Keratinocyte (primary cell): ENCODE measurements at places on chromosomes 11 and 22.

GRCh38 chr11:90241414-90241813, 18.6 kb upstream of the CHORDC1 start:
- no peak for DNase-seq

- DNase-seq, result no peak
Measured at GRCh38 chr11:118214210-118214914, 10.4 kb downstream of the JAML start.

DNA sequence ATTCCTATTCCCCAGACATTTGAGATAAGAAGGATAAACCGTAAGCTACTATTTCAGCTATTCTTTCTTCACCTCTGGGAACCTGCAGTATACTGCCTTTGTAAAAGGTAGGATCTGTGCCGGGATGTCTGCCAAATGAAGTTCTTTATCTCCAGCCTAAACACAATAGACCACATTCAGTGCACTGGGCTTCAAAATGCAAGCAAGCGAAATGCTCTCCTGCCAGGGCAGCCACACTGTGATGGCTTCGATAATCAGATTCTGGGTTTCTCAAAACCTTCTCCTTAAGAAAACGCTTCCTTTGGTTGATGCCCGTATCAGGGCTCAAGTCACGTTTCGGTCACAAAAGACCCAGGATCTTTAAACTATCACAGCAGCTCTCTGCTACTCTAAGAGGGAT, 299.5 kb upstream of the B3GAT1 start:
- DNase-seq, result no peak

GRCh38 chr11:64516226-64516625, 74.8 kb upstream of the SLC22A12 start:
- no peak for DNase-seq

DNA sequence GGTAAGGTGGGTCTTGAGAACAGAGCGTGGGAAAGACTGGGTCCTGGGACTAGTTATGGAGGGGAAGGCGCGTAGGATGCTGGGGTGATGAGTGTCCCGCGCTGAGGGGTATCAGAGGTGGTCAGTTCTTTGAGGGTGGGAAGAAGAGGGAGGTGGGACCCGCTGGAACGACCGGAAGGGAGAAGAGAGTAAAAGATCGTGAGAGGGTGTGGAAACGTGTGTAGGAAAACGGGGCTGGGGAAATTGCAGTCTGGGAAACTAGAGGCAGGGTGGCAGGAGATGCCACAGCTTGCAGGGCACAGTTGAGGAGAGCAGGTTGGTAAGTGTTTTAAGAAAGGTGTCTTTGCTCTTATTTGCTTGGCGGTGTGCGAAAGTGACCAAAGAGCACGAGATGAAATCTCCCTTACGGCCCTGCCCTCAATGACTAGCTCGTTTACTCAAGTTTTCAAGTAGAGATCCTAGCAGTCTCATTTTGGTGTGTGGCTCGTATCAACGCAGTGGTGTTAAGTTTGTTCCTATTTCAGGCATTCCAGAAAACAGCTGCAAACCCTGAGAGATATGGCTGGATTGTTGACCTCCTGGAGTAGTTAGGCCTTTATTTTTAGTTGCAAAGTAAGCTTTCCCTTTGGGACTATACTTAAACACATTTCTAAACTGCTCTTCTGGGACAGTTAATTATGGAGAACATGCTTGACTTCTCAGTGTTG, 615 bp downstream of the STT3A start:
- DNase-seq, result no peak

- DNase-seq, result no peak
Measured at GRCh38 chr11:81004576-81004975, 1563.7 kb upstream of the TENM4 start.

- DNase-seq, result no peak
Measured at GRCh38 chr11:46064221-46064620, 57.0 kb downstream of the PHF21A start.

GRCh38 chr11:20000351-20001134, 159.7 kb downstream of the DBX1 start:
- no peak for DNase-seq

DNA sequence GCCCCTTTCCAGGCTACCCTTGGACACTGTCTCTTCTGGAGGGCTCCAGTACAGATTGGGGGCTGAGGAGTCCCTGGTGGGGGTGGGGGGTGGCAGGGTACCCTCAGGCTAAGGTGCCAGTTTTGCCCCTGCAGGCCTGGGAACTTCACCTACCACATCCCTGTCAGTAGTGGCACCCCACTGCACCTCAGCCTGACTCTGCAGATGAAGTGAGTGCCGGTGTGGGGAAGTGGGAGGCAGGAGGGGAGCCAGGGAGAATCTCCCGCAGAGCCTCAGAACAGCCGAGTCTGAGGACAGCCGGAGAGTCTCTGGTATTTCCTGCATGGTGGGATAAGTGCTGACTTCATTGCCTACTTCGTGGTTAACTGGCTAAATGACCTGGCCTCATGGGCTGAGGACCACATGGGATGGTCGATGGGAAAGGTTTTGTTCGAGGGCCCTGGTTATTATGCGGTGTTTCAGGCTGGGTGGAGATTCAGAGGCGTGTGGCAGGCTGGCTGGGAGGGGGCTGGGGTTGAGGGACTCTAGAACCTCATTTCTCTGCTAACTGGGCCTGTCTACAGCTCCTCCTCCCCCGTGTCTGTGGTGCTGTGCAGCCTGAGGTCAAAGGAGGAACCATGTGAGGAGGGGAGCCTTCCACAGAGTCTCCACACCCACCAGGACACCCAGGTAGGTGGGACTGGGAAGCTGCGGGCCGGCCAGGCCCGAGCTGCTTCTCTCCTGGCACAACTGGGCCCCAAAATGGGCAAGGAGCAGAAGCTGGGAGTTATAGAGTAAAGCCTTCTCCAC, 8.5 kb downstream of the TMEM258 start:
- DNase-seq, result no peak

DNA sequence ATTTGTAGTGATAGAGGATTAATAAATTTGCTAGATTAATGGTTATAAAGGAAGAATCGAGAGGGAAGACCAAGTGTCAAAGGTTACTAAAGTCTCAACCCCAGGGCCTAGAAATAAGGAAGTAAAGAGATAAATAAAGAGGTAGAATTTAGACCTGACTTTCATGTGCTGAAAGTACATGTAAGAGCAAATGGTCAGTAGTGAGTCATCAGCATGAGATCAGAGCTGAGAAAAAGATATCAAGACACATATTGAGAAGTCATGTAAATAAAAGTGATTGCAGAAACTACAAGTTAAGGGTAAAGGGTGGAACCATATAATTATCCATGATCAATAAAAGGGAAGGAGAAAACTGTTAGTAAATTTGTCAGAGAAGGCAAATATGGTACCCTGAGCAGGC, 1.4 kb upstream of the OR8B8 start:
- no peak for DNase-seq

- DNase-seq, result no peak
Measured at GRCh38 chr11:33582636-33583325, 117.8 kb downstream of the C11orf91 start.

GRCh38 chr11:82930229-82930628, 28.7 kb downstream of the DDIAS start:
- DNase-seq, result no peak

DNA sequence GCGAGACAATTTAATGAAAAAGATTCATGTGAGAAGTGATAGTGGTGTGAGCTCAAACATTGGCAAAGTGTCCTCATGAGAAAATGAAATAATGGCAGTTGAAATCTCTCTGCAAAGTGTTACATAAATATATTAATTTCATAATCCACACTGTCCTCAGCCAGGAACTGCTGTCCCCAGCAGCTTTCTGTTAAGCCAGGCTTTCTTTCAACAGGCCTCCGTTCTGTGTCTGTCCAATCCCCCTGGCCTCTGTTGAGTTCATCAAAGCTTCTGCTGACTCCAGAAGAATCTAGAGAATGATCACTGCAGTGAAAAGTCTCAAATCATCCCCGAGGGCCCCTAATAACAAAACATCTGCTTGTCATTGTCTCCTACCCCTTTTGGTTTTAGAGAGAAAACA, 10.0 kb upstream of the ASCC2 start:
- DNase-seq, result no peak

DNA sequence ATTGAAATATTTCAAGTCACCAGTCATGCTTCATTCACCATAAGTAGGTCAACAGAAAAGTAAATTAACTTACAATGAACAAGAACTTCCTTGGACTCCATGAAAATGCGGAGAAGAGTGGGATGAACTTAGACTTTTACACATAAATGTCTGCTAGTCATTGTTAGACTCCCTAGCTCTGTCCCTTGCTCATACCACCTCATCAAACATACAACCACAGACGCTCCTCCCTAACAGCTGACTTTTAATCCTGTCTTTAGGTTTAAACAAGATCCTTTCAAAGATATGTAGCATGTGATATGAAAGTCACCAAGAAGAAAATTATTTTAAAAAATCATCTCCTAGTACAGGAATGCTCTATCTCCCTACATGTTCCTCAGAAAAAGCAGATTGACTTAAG, 248.1 kb downstream of the DLG2 start:
- DNase-seq, result no peak

DNA sequence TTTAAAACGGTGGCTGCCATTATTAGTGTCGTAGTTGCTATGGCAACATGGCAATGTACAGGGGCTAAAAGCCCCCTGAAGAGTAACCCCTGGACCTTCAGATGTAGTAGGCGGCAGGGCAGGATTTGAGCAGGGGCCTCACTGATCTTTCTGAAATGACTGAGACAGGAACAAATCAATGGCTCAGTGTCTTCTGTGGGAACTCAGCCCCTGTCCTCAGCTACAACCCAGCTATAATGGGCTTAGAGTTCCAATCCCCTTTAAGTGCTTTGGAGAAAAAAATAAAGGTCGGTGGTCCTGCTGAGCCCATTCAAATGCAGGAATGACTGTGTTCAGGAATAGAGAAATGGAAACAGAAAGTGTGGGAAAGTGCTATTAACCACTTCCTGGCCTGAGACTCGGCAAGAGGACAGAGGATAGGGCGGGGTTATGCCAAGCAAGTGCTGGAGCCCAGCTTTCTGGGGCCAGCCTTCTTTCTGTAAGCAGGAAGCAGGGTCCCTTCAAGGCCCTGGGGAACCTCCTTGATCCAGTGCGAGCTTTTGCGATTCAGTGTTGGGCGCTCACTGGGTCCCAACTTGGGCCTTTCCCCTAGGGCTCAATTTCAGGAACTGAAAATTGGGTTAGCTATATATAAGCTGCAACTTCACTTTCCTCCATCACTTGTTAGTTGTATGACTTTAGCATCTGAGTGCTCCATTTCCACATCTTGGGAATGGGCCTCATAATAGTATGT, 6.1 kb upstream of the CD82 start:
- no peak for DNase-seq

DNA sequence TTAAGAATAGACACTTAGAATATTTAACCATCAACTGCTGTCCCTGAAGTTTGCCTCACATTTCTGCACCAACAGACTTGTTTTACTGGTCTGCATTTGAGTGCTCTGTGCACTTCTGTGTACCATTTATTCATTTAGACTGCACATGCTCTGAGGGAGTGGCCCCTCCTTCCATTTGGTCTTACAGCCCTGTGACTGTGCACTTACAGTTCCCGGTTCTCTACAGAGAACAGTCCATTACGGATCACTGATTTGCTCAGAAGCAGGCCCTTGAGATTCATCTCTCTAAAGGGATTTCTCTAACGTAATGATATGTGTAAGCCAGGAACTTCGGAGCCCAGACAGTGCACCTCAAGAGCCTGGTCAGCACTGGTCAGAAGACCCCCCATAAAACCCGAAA, 247.3 kb upstream of the BLID start:
- DNase-seq, result no peak

GRCh38 chr22:19351604-19352003, 60.1 kb upstream of the CLTCL1 start:
- no peak for DNase-seq

- no peak for DNase-seq
Measured at GRCh38 chr22:31223786-31224191, 11.7 kb downstream of the LIMK2 start.

DNA sequence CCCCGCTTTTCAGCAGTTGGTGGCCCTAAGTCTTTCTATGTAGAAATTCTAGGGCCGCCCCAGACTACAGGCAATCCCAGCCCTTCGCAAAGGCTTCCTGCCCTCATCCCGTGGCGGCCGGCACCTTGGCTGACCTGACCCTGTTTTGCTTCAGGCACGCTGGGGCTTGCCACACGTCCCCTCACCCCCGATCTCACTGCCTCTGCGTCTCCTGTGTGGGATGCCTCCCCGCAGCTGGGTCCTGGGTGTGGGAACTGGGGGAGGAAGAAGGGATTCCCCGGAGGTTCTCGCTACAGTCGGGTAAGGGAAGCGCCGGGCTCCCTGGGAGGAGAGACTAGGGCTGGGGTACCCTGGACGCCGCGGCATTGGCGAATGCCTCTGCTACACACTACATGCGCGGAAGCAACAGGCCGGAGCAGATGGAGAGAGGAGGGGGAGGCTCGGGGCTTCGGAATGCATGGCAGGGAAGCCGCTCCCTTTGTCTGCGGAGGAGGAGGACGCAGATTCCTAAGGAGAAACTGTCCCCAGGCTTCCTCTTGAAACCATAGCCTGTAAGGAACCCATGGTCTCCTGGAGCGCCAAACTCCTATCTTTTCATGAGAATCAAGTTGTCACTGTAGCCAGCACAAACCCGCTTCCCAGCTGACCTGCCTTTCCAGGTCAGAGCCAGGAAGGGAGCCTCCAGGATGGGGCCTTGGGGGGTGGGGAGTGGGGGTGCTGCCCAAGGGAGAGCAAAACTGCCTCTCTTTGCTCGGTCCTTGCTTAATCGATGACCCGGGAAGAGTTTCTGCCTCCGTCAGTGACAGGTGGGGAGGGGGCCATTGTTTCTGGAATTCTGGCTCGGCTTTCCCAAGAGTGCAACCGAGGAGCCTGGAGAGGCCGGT, 1.4 kb downstream of the DTX4 start:
- DNase-seq, result no peak

- DNase-seq, result no peak
Measured at GRCh38 chr11:28559492-28559891, 451.3 kb downstream of the METTL15 start.

- no peak for DNase-seq
Measured at GRCh38 chr11:83174008-83174407, 17.1 kb downstream of the PCF11 start.

DNA sequence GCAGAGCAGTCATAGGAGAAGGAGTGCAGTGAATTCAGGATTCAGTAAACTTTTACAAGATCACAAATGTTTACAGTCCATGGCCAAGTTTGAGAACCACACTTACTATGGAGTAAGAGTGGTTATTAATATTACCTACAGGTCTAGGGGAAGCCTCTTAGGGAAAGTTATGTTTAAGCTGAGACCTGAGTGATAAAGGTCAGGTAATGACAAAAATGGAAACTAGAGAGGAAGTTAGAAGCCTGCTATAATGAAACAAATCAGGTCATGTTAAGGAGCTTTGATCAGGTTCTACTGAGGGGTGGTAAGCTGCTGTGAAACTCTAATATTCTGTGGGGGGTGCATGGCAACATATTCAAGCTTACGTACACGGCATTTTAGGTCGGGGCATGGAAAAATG, 32.5 kb upstream of the SLC22A9 start:
- DNase-seq, result no peak

- no peak for DNase-seq
Measured at GRCh38 chr11:1854132-1854948, 1.5 kb downstream of the LSP1 start.
